ENCODE measurements at places on chromosomes 7 and 10.
A peak's percentile ranks its signal among the peaks of the same experiment; 100 is the strongest.

- no peak for DNase-seq
- H3K36me3 ChIP-seq = no peaks in the 10 kb centered on the region
- H3K4me1 ChIP-seq = no peaks in the 10 kb centered on the region
- no peak overlapping the region for H3K27ac ChIP-seq
Measured at GRCh38 chr7:52009181-52009580, 692.6 kb upstream of the COBL start.

GRCh38 chr7:84248267-84248666 is 53.7 kb upstream of the SEMA3A start:
- H3K27ac ChIP-seq = no peak overlapping the region
- no peak overlapping the region for H3K4me3 ChIP-seq
- DNase-seq = no peak
- no peaks in the 10 kb centered on the region for H3K27me3 ChIP-seq
- H3K36me3 ChIP-seq = no peaks in the 10 kb centered on the region

DNA sequence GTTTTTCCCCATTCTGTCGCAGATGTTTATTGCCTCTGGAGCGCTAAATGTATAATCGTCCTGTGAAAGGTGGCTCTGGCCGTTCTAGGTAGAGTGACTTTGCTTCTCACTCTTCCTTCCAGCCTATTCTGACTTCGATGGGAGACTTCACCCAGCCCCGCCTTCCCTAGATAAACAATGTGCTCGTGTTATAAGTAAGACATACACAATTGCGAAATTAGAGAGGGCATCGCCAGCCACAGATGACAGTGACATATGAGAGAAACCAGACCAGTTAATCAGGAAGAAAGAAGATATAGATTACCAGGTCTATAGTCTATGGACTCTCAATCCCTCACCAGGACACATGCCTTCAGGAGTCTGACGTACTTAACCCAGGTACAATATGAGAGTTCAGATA is 1050.5 kb upstream of the AUTS2 start:
- H3K27ac ChIP-seq = no peak overlapping the region
- H3K36me3 ChIP-seq = no peaks in the 10 kb centered on the region
- H3K4me3 ChIP-seq = no peak overlapping the region
- H3K27me3 ChIP-seq = no peaks in the 10 kb centered on the region
- no peak for DNase-seq
- H3K4me1 ChIP-seq = no peaks in the 10 kb centered on the region

DNA sequence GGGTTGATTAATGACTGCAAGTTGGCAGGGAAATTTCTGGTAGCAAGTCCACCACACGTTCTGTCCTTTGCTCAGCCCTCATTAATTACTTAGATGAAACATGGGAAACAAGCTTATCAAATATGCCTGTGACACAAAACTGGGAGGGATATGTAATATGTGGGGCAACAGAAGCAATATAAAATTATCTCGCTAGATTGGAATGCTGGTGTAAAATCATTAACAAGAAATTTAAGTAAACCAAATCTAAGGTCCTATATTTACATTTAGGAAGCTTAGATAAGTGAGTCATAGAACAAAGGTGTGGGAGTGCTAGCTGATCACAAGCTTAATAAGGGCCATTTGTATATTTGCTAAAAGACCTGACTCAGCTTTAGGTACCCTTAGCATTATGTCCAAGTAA is 23.5 kb downstream of the TRPV5 start:
- no peaks in the 10 kb centered on the region for H3K4me1 ChIP-seq
- no peaks in the 10 kb centered on the region for H3K36me3 ChIP-seq
- H3K27me3 ChIP-seq = no peaks in the 10 kb centered on the region
- H3K27ac ChIP-seq = no peak overlapping the region
- H3K4me3 ChIP-seq = no peak overlapping the region

DNA sequence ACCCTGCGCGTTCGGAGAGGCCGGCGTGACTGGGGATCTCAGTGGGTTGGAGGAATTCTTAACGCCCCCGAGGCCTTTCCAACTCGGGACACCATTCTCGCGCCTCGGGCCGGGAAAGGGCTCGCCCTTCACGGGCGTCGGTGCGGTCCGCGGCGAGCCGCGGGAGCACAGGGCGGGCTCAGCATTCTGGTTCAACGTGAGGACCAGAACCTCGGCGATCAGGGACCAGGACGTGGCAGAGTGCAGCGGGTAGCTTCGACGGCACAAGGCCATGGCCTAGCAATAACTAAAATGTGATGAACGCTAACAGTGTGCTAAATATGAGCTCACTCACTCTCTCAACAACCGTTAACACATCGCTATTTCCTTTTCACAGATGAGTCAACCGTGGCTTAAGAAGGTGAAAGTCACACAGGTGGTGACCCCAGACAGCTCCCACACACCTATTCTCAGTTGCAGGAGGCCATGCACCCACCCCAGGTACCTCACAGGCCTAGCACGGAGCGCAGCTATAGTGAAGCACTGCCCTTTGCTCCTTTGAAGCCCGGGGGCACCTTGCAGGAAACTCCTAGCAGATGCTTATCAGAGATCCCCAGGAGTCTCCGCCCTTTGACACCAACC is 4.5 kb upstream of the EMX2 start:
- H3K36me3 ChIP-seq = no peaks in the 10 kb centered on the region
- peak overlapping the region; percentile 31 for H3K4me3 ChIP-seq
- no peak for DNase-seq
- peaks cover 31% of the 10 kb centered on the region for H3K27me3 ChIP-seq
- H3K4me1 ChIP-seq = peaks cover 23% of the 10 kb centered on the region

DNA sequence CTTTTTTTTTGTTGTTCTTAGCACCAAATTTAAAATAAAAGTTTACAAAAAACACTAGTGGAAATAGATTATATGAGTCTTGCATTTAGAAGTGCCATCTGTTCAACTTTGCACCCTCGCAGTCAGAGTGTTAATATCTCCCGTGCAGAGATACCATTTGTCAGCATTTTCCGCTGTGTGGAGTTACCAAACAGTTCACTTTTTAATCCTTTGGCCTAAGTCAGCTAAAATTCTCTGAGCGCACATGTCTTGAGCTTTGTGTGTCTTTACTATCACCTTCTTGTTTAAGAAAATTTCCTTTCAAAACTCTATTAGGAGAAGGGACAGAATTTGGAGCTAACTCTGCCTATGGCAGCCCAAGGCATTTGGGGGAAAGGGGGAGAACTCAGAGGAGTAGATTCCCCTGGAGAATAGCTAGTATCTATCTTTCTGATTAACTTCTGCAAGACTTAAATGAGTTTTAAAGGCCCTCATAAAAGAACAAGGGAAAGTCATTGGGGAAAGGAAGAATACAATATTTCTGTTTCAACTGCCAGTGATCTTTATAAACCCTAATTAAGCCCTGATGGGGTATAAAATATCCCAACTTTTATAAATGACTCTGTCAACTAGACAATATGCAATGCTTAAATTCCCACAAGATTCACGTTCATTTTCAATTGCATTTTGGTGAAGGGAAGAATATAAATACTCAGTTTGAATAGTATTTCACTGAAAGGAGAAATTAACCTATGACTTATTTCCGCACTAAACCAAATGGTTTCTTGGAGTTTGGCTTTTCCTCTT is 114.9 kb upstream of the RAB11FIP2 start:
- DNase-seq = no peak
- H3K27ac ChIP-seq = no peak overlapping the region
- no peaks in the 10 kb centered on the region for H3K27me3 ChIP-seq
- H3K4me3 ChIP-seq = no peak overlapping the region
- H3K4me1 ChIP-seq = no peaks in the 10 kb centered on the region

GRCh38 chr10:9834434-9834833 is 1183.2 kb upstream of the CELF2 start:
- DNase-seq = no peak
- H3K27me3 ChIP-seq = no peaks in the 10 kb centered on the region
- no peak overlapping the region for H3K4me3 ChIP-seq
- no peaks in the 10 kb centered on the region for H3K36me3 ChIP-seq
- H3K4me1 ChIP-seq = no peaks in the 10 kb centered on the region

- H3K4me3 ChIP-seq = no peak overlapping the region
- H3K4me1 ChIP-seq = no peaks in the 10 kb centered on the region
- no peaks in the 10 kb centered on the region for H3K36me3 ChIP-seq
- no peak for DNase-seq
Measured at GRCh38 chr7:41005374-41005901, 697.5 kb downstream of the INHBA start.
